ENCODE measurements at places on chromosomes 3 and 15.

- DNase-seq: no peak
Observed at GRCh38 chr15:33396475-33396874, 85.7 kb downstream of the RYR3 start.

- no peak for DNase-seq
Observed at GRCh38 chr3:67362686-67363085, 291.7 kb downstream of the SUCLG2 start.

DNA sequence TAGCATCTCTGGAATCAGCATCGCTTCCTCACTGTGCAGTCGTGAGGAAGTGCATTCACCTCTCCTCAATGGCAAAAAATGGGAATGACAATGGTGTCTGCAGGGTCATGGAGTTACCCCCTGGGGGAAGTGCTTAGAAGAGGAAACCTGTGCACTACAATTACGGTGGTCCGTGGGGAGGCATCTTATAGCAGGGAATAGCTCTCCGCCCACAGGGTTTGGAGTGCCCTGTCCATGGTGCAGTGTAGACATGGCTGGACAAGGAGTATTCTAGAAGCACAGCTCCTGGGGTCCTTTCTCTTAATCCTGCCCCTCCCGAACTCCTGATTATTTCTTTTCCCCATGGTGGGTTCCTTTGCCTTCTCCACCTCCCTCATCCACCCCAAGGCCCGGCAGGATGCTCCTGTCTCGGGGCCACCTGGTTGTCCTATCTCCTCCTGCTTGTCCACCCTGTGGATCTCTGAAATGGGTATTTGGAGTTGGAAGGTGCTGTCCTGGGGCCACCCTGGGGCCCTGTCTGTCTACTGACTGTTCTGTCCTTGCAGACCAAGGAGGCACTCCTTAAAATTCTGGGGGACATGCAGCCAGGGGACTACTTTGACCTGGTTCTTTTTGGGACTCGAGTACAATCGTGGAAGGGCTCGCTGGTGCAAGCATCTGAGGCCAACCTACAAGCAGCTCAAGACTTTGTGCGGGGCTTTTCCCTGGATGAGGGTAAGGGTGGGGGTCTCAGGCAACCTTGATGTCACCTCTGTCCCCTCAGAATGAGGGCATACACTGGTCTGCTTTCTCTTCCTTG lies 5.2 kb downstream of the ITIH1 start:
- DNase-seq: no peak

- no peak for DNase-seq
Observed at GRCh38 chr15:92417716-92418115, 24.0 kb downstream of the ST8SIA2 start.

GRCh38 chr3:10389995-10390394 lies 69.1 kb upstream of the SEC13 start:
- DNase-seq: no peak

DNA sequence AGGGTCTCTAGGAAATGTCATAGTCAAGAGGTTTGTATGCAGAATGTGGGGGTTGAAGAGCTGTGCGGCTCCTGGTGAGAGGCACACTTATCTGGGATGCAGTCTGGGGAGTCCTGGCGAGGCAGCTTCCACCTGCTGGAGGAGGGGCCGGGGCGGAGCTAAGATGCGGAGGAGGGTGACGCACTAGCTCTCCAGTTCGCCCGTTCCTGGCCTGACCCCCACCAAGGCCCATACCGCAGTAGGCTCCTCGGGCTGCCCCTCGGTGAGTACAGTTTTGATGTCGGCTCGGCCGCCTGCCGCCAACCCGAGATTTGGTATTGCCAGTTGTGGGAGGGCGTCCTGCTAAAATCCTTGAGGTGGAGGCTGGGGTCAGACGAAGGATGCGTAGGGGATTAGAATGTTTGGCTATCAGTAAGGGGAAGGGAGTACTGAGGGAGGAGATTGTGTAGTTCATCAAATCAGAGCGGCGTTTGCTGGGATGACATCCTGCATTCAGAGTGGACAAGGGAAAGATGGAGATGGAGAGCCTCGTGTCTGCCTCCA lies at the start of gene SCG5:
Gene SCG5, plus strand, starts transcription at position 194 of the 543 bp plus-strand sequence. CDS start 1,883 bp downstream, outside the sequence.
- DNase-seq: no peak

GRCh38 chr3:96182756-96183155 lies 631.6 kb upstream of the EPHA6 start:
- no peak for DNase-seq

DNA sequence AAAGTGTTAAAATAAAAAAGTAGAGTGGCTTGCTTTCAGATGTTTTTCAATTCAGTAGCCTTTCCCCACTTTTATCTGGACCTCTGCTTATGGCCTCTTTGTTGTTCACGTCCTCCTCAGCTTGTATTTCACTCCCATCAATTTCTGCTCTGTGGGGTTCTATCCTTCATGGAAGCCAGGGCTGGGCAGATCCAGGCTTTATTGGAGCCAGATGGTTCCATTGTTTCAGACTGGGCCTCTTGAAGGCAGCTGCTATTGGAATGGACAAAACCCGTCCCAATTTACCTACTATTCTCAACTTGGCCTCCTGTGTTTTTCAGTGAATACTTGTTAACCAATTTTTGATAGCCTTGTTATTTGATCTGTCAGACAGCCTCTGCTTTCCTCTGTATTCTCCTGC lies 10.9 kb upstream of the AADACL2 start:
- DNase-seq: no peak

Data from stimulated activated CD4-positive, alpha-beta T cell treated with anti-CD3 and anti-CD28 coated beads, TNF-alpha, amount 100 ng/mL, for 24 hours (primary cell).